ENCODE measurements at places on chromosomes 6 and 20.
A peak's percentile ranks its signal among the peaks of the same experiment; 100 is the strongest.

DNA sequence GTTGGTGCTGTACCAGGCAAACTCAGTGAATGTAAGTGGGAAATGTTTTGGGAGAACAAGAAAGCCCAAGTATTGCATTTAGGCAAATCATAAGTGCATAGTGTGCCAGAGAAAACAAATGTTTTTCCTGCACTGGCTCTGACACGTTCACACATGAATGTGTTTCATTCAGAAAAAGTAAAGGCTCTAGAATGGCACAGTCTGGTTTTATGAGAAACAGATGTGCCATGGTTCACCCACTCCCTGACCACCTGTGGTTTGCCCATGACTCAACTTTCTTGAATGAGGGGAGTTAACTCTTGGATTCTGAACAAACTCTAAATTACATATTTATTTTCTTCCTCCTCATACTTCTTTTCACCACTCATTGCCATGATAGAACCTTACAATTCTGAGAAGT, 126.9 kb downstream of the KCNQ5 start:
- no peak for DNase-seq

DNA sequence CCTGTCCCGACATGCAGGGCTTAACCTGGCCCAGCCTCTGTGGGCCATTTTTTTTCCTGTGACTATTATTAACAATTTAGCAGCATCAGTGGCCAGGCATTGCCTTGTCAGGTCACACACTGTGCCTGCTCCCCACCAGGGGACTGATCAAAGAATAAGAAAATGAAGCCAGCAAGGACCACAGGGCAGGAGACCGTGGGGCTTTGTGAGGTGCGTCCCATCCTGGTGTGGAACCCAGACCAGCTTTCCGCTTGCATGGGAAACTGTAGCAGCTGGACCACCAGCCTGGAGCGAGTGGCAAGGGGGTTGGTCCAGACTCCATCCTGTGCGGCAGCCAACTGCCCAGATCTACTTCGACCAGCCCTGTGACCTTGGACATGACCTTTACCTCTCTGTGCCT, 218.3 kb downstream of the ANKRD60 start:
- no peak for DNase-seq

DNA sequence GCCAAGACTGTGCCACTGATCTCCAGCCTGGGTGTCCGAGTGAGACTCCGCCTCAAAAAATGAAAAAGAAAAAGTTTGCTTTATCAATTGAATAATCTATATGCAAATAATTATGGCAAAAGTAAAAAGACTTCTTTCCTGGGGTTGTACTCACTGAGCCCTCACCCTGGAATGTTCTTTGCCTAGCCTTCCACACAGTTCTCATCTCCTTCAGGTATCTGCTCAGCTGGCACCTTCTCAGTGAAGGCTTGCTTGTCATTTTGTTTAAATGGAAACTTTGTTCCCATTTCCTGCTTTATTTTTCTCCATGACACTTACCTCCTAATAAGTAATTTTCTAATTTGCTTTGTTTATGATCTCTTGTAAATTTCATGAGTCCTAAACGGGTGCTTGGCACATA, 96.7 kb downstream of the SGK1 start:
- no peak for DNase-seq

GRCh38 chr6:139762587-139763031, 388.2 kb upstream of the CITED2 start:
- DNase-seq = no peak

DNA sequence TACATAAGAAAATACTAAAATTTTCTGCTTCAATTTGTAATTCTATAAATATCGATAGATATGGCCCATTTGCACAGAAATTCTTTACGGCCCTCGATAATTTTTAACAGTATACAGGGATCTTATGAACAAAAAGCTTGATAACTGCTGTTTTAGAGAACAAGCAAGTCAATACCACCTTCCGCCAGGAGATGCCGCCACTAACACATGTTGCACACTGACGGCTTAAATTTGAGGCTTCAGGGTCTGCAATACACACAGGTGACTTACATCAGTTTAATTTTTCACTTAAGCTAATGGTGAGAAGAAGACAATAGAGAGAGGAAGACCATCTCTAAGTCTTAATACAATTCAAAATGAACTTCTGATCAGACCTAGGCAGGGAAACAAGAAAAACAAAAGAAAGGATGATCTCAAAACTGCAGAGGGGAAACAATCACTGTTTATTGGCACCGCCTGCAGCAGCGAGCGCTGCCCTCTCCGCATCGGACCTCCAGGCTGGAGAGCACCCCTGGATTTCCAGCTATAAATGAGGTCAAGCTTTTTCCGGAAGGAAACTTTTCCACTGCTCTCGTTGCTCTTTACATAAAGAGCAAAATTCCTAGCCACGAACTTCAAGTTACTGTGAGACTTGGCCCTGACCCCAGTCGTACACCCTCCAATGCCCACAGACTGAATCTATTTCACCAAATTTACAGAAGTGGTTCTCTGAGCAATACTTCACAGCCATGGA, 53.9 kb downstream of the OTOR start:
- peak; percentile 25 for DNase-seq

GRCh38 chr6:551829-552350, 105.0 kb downstream of the HUS1B start:
- DNase-seq = no peak

- no peak for DNase-seq
These were observed 490.8 kb downstream of the HTR1B start for GRCh38 chr6:76972474-76972873.

DNA sequence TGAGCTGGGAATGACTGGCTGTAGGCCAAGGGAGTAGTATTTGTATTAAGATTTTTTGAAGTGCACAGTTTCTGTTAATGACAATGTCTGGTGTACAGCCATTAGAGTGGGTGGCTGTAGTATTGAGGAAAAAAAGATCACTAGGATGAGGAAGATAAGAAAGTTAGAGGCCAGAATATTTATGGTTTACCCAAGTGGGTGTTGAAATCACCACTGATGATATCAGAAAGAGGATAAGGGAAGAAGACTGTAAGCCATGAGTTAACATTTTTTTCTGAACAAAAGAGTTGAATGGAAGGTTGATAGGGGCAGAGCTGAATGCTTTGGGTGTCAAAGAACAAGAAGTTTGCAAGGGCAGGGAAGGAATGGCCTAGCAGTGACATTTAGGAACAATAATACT, 104.7 kb downstream of the PRDM13 start:
- DNase-seq = no peak

GRCh38 chr6:78614961-78615360, 252.4 kb upstream of the IRAK1BP1 start:
- no peak for DNase-seq

DNA sequence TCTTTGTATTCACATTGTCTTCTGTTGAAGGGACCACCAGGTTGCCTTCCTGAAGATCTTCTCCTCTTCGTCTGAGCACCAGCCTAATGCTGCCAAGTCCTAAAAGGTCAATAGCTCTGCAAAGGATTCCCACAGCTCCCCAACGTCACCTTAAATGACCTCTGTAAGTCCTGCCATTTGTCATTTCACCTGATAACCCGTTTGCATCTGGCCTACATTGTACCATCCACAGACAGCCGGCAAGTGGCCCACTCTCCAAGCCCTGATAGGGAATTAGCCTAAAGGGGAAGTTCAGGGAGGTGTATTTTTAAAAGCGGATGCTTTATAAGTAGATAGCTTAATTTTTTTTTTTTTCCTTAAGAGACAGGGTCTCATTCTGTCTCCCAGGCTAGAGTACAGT, 127.8 kb downstream of the ZMYND8 start:
- DNase-seq = no peak

GRCh38 chr6:40568062-40568708, 19.0 kb downstream of the LRFN2 start:
- DNase-seq = no peak

- DNase-seq = no peak
These were observed 88.6 kb downstream of the MCHR2 start for GRCh38 chr6:99905209-99906106.

DNA sequence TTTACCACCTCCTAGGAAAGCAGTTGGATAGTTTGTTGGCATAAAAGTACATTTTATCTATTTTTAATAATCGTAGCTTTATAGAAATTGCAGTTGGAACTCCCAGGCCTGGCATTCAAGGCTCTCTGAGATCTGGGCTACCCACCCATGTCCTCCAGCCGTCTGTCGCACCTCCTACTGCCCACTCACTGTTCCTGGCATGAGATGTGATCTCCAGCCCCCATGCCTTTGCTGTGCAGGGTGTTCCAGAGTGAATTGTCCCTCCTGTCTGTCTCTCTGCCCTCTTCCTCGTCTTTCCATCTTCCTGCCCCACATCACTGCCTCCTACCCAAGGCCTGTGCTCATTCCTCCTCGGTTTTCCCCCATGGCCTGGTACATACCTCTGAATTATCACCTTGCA, 50.7 kb downstream of the PTPN1 start:
- DNase-seq = no peak

DNA sequence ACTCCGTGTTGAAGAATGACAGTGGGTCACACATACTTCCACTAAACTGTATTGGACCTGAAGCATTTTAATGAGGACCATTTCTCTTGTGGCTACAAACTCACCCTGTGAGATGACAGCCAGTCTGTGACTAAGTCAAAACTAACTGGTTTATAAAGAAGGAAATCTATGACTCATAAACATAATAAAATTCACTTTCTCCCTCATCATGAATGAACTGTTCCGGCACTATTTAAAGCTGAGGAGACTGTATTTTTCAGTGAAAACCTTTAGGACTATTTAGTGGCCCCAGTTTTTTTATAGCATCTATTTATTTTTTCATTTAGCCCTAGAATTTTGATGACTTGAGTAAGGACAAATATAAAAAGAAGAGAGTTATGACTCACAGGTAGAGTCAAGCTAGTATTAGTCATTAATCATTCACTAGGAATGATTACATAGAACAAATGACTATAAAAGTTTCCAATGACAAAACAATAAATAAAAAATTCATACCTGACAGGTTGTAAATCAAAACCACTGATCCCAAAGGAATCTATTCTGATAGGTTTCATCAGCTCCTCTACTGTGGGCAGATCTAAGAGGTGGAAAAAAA, 34.2 kb downstream of the CEP162 start:
- DNase-seq = no peak

- DNase-seq = no peak
These were observed 81.0 kb downstream of the AGPAT4 start for GRCh38 chr6:161192636-161193411.

GRCh38 chr6:12092762-12093161, 80.7 kb downstream of the HIVEP1 start:
- DNase-seq = no peak

- DNase-seq = no peak
These were observed 5.3 kb upstream of the GUCA1B start for GRCh38 chr6:42200035-42200434.

DNA sequence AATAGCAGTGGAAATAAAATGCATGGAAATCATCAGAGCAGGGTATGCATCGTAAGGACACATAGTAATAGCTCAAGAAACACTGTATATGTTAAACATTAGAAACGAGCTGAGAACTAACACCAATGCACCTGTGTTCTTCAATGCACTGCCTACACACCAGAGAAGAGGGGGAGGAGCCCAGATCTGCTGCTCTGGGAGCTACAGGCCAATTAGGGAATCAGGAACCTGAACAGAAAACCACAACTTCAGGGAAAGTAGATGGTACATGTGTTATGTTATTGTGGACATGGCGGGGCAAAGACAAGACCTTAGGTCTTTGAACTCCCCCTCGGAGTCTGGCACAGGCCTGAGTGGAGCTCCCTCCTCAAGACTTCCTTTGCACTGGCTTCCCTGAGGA, 39.7 kb downstream of the RIPOR3 start:
- no peak for DNase-seq

GRCh38 chr6:100695445-100695844, 185.7 kb downstream of the ASCC3 start:
- DNase-seq = no peak

DNA sequence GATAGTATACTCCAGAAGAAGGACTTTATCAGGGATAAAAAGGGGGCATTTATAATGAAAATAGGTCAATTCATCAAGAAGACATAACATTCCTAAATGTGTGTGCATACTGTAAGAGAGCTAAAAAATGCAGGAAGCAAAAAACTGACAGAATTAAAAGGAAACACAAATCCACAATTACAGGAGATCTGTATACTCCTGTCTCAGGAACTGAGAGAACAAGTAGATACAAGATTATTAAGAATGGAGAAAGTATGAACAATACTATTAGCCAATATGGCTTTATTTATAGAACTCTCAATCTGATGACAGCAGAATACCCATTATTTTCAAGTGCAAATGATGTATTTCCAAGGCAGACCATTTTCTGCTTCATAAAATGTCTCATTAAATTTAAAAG, 167.7 kb upstream of the BMP5 start:
- DNase-seq = no peak

DNA sequence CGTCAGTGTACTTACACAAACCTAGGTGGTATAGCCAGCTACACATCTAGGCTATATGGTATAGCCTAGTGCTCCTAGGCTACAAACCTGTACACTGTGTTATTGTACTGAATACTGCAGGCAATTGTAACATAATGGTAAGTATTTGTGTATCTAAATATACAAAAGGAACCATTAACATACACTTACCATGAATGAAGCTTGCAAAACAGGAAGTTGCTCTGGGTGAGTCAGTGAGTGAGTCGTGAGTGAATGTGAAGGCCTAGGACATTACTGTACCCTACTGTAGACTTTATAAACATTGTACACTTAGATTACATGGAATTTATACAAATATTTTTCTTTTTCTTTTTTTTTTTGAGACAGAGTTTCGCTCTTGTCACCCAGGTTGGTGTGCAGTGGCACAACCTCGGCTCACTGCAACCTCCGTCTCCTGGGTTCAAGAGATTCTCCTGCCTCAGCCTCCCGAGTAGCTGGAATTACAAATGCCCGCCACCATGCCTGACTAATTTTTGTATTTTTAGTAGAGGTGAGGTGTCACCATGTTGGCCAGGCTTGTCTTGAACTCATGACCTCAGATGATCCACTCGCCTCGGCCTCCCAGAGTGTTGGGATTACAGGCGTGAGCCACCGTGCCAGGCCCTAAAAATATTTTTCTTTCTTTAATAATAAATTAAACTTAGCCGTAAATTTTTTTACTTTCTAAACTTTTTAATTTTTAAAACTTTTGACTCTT, 15.4 kb upstream of the KIAA1755 start:
- DNase-seq = no peak

DNA sequence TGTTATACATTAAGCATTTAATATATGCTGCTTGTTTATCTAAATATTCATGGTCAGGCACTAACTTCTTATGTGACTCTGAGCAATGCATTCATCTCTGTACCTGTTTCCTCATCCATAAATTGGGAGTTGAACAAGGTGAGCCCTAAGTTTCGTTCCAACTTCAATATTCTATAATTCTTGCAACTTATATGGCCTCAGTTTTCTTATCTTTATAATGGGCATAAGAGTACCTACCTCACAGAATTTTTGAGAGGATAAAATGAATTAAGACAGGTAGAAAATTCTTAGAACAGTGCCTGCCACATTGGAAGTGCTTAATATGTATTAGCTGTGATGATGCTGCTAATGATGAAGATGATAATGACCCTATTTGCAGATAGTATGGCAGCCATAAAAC, 11.8 kb upstream of the HIVEP2 start:
- no peak for DNase-seq

DNA sequence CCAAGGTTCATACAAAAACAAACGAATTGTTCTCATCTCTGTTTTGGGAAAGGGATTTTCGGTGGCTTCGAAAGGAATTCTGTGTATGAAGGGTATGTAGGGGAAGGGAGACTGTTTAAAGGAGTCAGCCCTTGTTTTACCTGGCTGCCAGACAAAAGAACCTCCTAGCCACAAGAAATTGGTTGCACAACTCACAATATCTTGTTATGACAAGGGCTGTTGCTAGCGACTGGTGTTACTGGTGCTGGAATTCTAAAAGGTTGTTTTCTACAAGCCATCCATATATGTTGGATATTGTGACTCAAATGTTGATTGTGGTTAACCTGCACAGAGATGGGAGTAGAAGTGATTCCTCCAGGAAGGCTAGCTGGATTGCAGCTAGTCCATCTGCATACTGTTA, 34.6 kb upstream of the CITED2 start:
- DNase-seq = no peak
